Cardiac muscle cell (in vitro differentiated cells and primary cell): ENCODE measurements at places on chromosomes 5 and 9. TPM values are rescaled to one million over a fixed set of nuclear protein-coding genes. Genes with fewer than 3 reads are reported as not detected.
A peak's percentile ranks its signal among the peaks of the same experiment; 100 is the strongest.

DNA sequence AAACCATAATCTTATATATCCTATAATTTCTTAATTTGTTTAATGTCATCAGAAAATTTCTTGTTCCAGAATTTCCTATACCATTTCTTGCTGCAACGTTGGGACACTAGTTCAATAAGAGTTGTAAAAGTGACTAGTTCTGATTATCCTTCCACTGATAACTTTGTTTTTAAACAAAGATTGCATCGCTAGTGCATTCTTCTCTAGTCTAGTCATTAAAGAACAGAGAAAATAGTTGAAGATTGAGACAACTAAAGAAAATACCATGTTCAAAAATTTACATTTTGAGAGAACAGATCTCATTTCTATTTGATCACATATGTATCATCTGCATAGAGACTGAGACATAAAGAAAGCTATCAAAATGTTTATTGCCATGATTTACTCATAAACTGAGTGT is 1888.2 kb downstream of the EFNA5 start:
- no peaks in the 10 kb centered on the region for H3K27me3 ChIP-seq
- no peak overlapping the region for H3K27ac ChIP-seq
- no peak for DNase-seq
- H3K4me1 ChIP-seq = no peaks in the 10 kb centered on the region
- no peaks in the 10 kb centered on the region for H3K36me3 ChIP-seq

DNA sequence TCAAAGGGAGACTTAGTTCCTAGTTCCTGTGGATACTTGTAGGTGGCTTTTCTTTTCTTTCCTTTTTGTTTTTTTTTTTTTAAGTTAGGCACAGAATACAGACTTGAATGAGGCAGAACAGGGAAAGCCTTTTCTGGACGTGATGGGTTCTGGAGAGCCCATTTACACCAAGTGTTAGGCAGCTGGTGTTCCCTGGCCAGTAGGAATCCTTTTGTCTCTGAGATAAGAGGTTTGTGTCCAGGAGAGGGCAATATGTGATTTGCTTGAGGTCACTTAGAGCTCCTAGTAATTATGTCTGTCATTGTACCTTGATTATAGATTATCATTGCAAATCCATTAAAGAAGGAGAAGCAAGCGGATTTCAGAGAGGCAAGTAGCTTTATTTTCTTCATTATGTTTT is 9.1 kb downstream of the MEGF10 start:
- no peak overlapping the region for H3K4me3 ChIP-seq
- DNase-seq = no peak
- no peaks in the 10 kb centered on the region for H3K36me3 ChIP-seq
- H3K27me3 ChIP-seq = no peaks in the 10 kb centered on the region

GRCh38 chr5:134247428-134248224 is 21.8 kb upstream of the PPP2CA start:
- H3K4me1 ChIP-seq = peaks cover 3% of the 10 kb centered on the region
- H3K4me3 ChIP-seq = no peak overlapping the region
- no peak overlapping the region for H3K27ac ChIP-seq
- no peaks in the 10 kb centered on the region for H3K36me3 ChIP-seq
- peak; percentile 91 for DNase-seq

DNA sequence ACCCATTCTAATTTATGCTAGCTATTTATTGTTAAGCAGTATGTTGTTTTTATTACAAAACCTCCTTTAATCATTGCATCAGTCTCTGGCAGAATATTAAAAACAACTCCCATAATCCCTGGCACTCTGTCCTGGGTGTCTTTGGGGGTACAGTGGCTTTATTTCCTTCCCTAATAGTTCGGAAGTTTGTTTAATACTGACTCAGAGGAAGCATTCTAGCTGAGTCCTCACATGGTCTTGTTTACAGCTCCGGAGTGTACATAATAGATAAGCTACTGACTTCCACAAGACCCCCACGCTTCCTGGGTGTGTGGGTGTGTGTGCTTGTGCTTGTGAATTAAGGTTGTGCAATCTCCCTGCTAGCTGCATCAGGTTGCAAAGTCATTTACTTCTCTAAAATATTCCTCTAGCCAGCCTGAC is 149.8 kb upstream of the CDKN2B start:
- no peaks in the 10 kb centered on the region for H3K4me1 ChIP-seq
- no peaks in the 10 kb centered on the region for H3K27me3 ChIP-seq
- no peaks in the 10 kb centered on the region for H3K36me3 ChIP-seq
- no peak overlapping the region for H3K27ac ChIP-seq
- DNase-seq = no peak

GRCh38 chr5:40679913-40680681 is at the start of gene PTGER4:
Gene PTGER4 (plus strand): TSS chr5:40679915. CDS start chr5:40680994, 1,079 bp downstream.
- H3K36me3 ChIP-seq = no peaks in the 10 kb centered on the region
- DNase-seq = no peak
- H3K27ac ChIP-seq = peak within 1 kb of the TSS; percentile 46
- peaks cover 13% of the 10 kb centered on the region for H3K4me1 ChIP-seq

GRCh38 chr9:72428329-72428728 is 63.3 kb upstream of the ZFAND5 start:
- H3K4me3 ChIP-seq = no peak overlapping the region
- H3K4me1 ChIP-seq = no peaks in the 10 kb centered on the region
- no peak overlapping the region for H3K27ac ChIP-seq
- no peaks in the 10 kb centered on the region for H3K36me3 ChIP-seq
- H3K27me3 ChIP-seq = no peaks in the 10 kb centered on the region

DNA sequence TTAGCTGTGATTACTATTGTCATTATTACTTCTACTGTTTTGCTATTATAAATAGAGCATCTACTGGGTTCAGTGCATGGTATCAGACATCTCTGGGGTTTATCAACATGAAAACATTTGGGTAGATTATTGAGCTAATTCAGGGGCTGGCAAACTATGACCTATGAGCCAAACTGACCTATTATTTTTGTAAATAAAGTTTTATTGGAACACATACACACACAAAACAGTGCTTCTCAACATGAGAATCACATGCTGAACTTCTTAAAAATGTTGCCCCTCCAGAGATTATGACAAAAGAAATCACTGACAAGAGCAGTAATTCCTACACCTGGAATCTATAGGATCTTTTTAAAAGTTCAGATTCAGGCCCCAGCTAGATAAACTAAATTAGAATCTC is 30.4 kb downstream of the SLC31A2 start:
- peaks cover 64% of the 10 kb centered on the region for H3K36me3 ChIP-seq
- no peak for DNase-seq
- no peaks in the 10 kb centered on the region for H3K4me1 ChIP-seq
- no peak overlapping the region for H3K27ac ChIP-seq
- H3K4me3 ChIP-seq = no peak overlapping the region

GRCh38 chr5:56561-57290 is 35.2 kb upstream of the PLEKHG4B start:
- H3K36me3 ChIP-seq = no peaks in the 10 kb centered on the region
- H3K4me3 ChIP-seq = no peak overlapping the region
- H3K4me1 ChIP-seq = no peaks in the 10 kb centered on the region
- DNase-seq = peak; percentile 49

CDC20B gene
- total RNA-seq = 0.32 and 0.45 TPM in 2 replicates

SH3PXD2B gene
- 19.7 and 27.6 TPM in 2 replicates for total RNA-seq

CSNK1A1 gene
- total RNA-seq = 282 and 286 TPM in 2 replicates
